ENCODE measurements at places on chromosomes 6 and 20.

DNA sequence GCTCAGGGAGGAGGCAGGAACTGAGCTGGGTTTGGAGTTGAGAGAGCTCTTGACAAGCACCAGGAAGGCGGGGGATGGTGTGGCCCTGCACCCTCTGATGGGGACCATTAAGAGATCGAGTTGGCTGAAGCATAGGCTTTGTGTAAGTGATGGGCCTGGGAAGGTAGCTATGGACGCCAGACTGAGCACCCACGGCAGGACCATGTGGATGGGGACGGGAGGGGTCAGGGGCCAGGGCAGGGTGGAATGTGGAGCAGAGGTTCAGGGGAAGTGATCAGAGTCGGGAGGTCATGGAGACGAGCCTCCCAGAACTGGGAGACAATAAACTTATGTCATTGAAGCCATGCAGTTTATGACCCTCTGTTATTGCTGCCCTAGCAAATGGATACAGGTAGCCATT is 81.7 kb downstream of the PLG start:
- no peak for DNase-seq

DNA sequence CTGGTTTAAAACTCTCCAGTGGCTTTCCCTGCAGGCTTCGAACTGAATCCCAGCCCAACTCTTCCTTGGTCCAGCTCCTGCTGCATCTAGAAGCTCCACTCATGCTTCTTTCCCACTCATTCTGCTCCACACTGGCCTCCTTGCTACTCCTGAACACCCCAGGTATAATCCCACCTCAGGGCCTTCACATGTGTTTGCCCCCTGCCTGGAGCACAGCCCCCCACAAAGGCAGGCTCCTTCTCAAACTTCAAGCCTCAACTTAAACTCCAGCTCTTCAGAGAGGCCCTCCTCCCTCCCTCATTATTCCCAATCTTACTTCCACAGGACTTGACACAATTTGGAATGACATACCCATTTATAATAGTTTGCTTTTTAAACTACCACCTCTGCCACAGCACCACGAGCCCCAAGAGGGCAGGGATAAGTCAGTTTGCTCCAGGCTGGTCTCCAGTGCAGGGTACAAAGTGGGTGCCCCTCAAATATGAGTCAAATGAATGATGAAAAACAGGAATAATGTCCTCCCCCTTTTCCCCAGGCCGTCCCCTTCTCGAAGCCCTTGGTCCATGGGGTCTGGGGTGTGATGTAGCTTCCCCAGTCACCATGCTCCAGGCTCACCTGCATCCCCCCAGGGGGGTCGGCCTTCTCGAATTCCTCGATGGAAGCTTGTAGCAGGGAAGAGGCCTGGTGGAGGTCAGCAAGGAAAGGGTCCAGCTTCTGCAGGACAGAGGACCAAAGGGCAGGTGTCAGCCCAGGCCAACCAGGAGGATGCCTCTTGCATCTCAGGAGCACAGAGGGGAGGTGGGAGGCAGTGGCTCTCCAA is 37.4 kb downstream of the KIAA1755 start:
- DNase-seq = no peak

DNA sequence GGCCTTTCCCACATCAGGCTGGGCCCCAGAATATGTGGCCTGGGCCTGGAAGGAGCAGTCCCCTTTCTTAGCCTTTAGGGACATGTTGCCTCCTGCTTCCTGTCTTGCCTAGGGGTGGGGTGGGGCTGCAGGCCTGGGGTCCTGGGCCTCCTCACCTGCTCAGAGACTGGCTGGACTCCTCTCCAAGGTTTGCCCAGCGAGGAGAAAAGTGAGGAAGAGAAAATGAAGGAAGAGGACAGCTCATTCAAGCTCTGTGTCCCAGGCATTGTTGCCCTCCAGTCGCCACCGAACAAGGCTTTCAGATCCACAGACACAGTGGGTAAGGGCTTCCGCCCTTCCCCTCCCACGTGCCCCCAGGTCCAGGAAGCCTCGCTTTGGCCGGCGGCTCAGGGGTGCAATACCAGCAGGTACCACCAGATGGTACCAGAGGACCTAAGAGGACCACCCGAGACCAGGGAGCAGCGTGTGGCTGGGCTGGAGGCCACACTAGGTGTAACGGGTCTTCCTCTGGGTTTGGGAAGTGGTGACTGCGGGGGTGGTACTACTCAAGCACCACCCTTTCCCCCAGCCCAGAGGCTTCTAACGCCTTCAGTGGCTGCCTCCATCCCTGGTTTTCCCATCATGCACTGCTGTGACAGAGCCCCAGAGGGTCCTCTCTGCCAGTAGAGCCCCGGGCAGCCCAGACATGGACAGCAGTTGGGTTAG is 5.5 kb upstream of the BAK1 start:
- peak; percentile 75 for DNase-seq

GRCh38 chr6:151101161-151101815 is 138.5 kb upstream of the AKAP12 start:
- no peak for DNase-seq

DNA sequence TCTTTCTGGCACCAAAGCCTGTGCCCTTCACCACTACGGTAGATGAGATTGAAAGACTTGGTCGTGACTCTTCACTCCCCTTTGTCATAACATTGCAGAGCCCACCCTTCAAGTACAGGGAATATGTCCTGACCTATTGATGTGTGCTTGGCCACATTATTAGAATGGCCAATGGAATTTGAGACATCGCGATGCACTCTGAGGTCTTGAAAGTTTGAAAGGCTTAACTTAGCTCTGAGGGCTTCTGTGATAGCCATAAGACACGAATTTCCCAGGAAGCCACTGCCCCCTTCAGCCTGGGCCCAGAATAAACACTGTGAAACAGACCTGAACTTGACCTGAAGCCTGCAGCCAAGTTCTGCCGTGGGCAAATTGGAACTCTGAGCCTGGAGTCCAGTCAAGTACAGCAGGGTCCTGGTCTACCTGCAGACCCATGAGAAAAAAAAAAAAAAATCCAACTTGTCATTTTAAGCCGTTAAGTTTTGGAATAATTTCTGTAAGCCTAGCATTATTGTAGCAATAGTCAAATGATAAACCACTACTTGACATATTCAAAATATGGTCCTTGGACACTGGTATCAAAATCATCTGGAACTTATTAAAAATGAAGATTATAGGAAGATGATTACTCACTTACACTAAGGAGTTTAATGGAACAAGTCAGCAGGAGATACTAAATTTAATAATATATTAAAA is 36.9 kb upstream of the TRAF3IP2 start:
- DNase-seq = no peak
